ENCODE measurements at places on chromosomes 11 and 22. TPM values are rescaled to one million over a fixed set of nuclear protein-coding genes. Genes with fewer than 3 reads are reported as not detected.

DNA sequence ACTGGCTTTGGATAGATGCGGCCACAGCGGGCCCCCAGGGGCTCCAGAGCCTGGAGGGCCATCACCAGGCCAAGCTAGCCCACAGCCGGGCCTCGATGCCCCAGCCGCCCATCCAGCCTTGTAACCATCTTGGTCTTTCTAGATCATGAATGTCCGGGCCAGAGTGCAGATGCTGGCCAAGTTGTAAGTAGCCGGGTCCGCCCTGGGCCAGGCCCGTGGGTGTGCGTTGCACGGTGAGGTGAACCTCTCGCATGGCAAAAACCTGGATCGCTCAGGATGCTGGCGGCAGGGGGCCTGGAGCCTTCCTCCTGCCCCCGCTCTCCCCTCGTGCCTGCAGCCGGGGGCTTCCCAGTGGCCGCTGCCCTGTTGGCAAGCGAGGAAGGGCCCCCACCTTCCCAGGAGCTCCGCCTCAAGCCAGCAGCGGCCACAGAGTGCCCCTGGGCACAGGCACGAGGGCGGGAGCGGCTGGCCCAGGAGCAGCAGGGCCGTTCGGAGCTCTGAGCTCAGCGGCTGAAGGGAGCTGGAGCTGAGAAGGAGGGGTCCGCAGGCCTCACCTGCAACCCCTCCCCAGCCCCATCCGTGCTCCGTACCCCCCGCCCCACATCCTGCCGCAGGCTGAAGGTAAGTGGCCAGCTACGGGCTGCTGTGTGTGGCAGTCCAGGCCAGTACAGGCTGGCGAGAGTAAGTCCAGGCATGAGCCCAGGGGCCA is 10.9 kb upstream of the MRPL23 start:
- H3K27ac ChIP-seq = no peak overlapping the region
- no peaks in the 10 kb centered on the region for H3K36me3 ChIP-seq
- peak; percentile 29 for DNase-seq
- no peak overlapping the region for H3K4me3 ChIP-seq
- H3K27me3 ChIP-seq = no peaks in the 10 kb centered on the region

- H3K27ac ChIP-seq = no peak overlapping the region
- no peaks in the 10 kb centered on the region for H3K27me3 ChIP-seq
- H3K4me1 ChIP-seq = peaks cover 9% of the 10 kb centered on the region
- no peak for DNase-seq
Measured at GRCh38 chr11:128709402-128709801, 15.5 kb downstream of the FLI1 start.

DNA sequence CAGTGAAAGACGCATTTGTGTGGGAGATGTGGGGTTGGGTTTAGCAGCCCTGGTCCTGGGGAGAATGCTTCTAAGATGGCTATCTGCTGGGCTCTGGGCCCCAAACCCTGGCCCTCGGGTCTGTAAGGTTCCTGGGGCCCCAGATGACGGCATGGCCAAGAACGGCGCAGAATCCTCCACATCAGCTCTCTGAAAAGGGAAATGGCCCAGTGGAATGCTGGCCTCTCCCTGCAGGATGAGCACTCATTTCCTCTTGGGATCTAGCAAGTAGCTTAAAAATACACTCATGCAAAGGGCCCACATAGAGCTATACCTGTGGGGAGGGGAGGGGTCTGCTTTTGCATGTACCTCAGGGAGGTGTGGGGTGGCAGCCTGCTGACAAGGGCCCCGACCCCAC is 37.5 kb upstream of the LINC01488 start:
- H3K36me3 ChIP-seq = no peaks in the 10 kb centered on the region
- no peak for DNase-seq
- peak overlapping the region; percentile 88 for H3K27ac ChIP-seq
- H3K4me1 ChIP-seq = peaks cover 42% of the 10 kb centered on the region
- H3K4me3 ChIP-seq = peak overlapping the region; percentile 36
- no peaks in the 10 kb centered on the region for H3K27me3 ChIP-seq

GRCh38 chr11:3123761-3124733 is 41.1 kb downstream of the OSBPL5 start:
- H3K4me3 ChIP-seq = no peak overlapping the region
- DNase-seq = no peak
- no peaks in the 10 kb centered on the region for H3K36me3 ChIP-seq
- H3K27ac ChIP-seq = no peak overlapping the region
- no peaks in the 10 kb centered on the region for H3K4me1 ChIP-seq

GRCh38 chr11:81979448-81979847 is 754.2 kb downstream of the FAM181B start:
- no peak overlapping the region for H3K27ac ChIP-seq
- no peaks in the 10 kb centered on the region for H3K4me1 ChIP-seq
- H3K4me3 ChIP-seq = no peak overlapping the region
- H3K27me3 ChIP-seq = no peaks in the 10 kb centered on the region
- DNase-seq = no peak

DNA sequence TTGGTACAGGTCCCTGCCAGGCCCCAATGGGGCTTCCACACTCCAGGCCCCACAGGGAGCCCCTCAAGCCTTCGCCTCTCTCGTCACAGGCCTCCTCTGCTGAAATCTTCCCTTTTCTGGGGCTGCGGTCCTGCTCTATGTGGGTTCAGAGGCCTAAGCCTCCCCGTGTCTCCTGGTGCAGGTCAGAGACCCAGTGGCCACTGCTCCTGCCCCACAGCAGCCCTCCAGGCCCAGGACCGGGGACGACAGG is 5.9 kb upstream of the IFITM3 start:
- H3K27ac ChIP-seq = no peak overlapping the region
- H3K27me3 ChIP-seq = no peaks in the 10 kb centered on the region
- no peak for DNase-seq
- H3K36me3 ChIP-seq = no peaks in the 10 kb centered on the region
- no peak overlapping the region for H3K4me3 ChIP-seq

GRCh38 chr11:111403051-111403726 is 24.1 kb upstream of the POU2AF1 start:
- DNase-seq = no peak
- no peak overlapping the region for H3K27ac ChIP-seq
- H3K27me3 ChIP-seq = no peaks in the 10 kb centered on the region
- no peaks in the 10 kb centered on the region for H3K36me3 ChIP-seq
- no peak overlapping the region for H3K4me3 ChIP-seq
- no peaks in the 10 kb centered on the region for H3K4me1 ChIP-seq

GRCh38 chr11:111573821-111574249 is 28.4 kb upstream of the SIK2 start:
- H3K27ac ChIP-seq = no peak overlapping the region
- no peak overlapping the region for H3K4me3 ChIP-seq
- H3K36me3 ChIP-seq = no peaks in the 10 kb centered on the region
- peaks cover 17% of the 10 kb centered on the region for H3K4me1 ChIP-seq

- no peaks in the 10 kb centered on the region for H3K4me1 ChIP-seq
- DNase-seq = no peak
- H3K27ac ChIP-seq = no peak overlapping the region
- no peaks in the 10 kb centered on the region for H3K36me3 ChIP-seq
- no peaks in the 10 kb centered on the region for H3K27me3 ChIP-seq
- no peak overlapping the region for H3K4me3 ChIP-seq
Measured at GRCh38 chr22:49738006-49738405, 89.7 kb downstream of the BRD1 start.

- H3K27ac ChIP-seq = no peak overlapping the region
- no peaks in the 10 kb centered on the region for H3K36me3 ChIP-seq
- DNase-seq = no peak
- H3K27me3 ChIP-seq = no peaks in the 10 kb centered on the region
Measured at GRCh38 chr22:43031617-43032016, 16.7 kb upstream of the PACSIN2 start.

DNA sequence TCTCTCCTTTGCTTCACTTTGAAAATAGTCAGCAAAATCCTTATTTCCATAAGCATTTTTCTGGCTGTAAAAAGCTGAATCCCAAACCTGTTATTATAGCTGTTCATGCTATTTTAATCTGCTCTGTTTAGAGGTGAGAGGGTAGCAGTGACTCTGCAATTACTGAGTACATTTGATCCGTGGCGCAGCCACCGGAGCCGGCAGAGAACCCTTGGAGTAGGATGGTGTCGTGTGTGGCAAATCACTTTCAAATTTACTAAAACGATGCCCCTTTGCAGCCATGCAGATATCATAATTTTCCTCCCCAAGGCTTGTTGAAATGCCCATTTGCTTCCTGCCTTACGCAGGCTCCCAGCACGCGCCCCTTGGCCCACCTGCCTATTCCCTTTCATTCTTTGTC is 69.6 kb downstream of the ZBTB16 start:
- no peak overlapping the region for H3K27ac ChIP-seq
- no peaks in the 10 kb centered on the region for H3K4me1 ChIP-seq
- H3K4me3 ChIP-seq = no peak overlapping the region
- H3K27me3 ChIP-seq = no peaks in the 10 kb centered on the region
- DNase-seq = no peak
- no peaks in the 10 kb centered on the region for H3K36me3 ChIP-seq

GRCh38 chr11:85776951-85777602 is 33.9 kb downstream of the SYTL2 start:
- no peaks in the 10 kb centered on the region for H3K27me3 ChIP-seq
- H3K27ac ChIP-seq = peak overlapping the region; percentile 74
- no peak overlapping the region for H3K4me3 ChIP-seq
- no peaks in the 10 kb centered on the region for H3K36me3 ChIP-seq
- H3K4me1 ChIP-seq = peaks cover 84% of the 10 kb centered on the region

DNA sequence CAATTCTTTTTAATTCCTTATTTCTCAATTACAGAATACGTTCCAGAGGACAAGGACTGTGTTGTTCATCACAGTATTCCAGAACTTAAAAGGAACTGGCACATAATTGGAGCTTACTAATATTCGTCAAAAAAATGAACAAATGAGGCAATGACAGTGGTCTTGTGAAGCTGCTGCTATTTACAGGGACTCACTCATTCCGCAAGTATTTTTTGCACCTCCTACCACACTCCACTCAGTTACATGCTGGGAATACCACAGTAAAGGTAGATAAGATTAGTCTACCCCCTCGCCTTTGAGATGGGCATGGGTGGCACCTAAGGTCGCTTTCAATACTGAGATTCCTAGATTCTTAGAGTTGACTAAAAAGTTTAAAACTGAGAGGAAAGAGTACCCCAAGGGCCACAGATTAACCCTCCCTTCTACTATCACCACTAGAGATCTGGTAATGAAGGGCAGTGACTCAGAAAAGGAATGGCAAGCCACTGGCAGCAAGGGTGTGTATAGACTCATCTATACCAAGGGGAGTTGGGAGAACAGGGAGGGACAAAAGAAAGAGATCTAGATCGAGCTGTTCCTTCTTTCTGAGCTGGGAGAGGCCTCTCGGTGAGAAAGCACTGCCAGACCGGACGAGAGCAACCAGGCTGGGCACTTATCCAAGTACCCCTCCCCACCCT is 85.0 kb downstream of the RPL27A start:
- no peak overlapping the region for H3K27ac ChIP-seq
- H3K4me3 ChIP-seq = no peak overlapping the region
- no peak for DNase-seq
- no peaks in the 10 kb centered on the region for H3K27me3 ChIP-seq
- H3K36me3 ChIP-seq = peaks cover 1% of the 10 kb centered on the region

DNA sequence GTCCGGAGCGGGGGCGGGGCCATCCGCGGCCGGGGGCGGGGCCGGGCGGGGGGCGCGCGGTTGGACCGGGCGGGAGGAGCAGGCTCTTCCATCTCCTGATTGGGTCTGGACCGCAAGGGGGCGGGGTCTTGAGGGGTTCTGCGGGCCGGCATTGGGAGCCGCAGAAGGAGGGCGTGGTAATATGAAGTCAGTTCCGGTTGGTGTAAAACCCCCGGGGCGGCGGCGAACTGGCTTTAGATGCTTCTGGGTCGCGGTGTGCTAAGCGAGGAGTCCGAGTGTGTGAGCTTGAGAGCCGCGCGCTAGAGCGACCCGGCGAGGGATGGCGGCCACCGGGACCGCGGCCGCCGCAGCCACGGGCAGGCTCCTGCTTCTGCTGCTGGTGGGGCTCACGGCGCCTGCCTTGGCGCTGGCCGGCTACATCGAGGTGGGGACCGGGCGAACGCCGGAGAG is at the start of gene APLP2:
Gene APLP2, plus strand, starts transcription at position 236 of the 450 bp plus-strand sequence. Its CDS starts 84 bp downstream, at position 320.
- no peaks in the 10 kb centered on the region for H3K27me3 ChIP-seq
- H3K4me3 ChIP-seq = peak within 1 kb of the TSS; percentile 99
- peaks cover 41% of the 10 kb centered on the region for H3K4me1 ChIP-seq

GRCh38 chr22:20761536-20761935 is 12.4 kb upstream of the SERPIND1 start:
- H3K4me3 ChIP-seq = no peak overlapping the region
- no peaks in the 10 kb centered on the region for H3K36me3 ChIP-seq
- no peaks in the 10 kb centered on the region for H3K4me1 ChIP-seq

- no peak for DNase-seq
- peaks cover 45% of the 10 kb centered on the region for H3K4me1 ChIP-seq
- no peak overlapping the region for H3K4me3 ChIP-seq
- no peak overlapping the region for H3K27ac ChIP-seq
- no peaks in the 10 kb centered on the region for H3K27me3 ChIP-seq
Measured at GRCh38 chr11:96102664-96103078, 178.8 kb upstream of the MTMR2 start.

DNA sequence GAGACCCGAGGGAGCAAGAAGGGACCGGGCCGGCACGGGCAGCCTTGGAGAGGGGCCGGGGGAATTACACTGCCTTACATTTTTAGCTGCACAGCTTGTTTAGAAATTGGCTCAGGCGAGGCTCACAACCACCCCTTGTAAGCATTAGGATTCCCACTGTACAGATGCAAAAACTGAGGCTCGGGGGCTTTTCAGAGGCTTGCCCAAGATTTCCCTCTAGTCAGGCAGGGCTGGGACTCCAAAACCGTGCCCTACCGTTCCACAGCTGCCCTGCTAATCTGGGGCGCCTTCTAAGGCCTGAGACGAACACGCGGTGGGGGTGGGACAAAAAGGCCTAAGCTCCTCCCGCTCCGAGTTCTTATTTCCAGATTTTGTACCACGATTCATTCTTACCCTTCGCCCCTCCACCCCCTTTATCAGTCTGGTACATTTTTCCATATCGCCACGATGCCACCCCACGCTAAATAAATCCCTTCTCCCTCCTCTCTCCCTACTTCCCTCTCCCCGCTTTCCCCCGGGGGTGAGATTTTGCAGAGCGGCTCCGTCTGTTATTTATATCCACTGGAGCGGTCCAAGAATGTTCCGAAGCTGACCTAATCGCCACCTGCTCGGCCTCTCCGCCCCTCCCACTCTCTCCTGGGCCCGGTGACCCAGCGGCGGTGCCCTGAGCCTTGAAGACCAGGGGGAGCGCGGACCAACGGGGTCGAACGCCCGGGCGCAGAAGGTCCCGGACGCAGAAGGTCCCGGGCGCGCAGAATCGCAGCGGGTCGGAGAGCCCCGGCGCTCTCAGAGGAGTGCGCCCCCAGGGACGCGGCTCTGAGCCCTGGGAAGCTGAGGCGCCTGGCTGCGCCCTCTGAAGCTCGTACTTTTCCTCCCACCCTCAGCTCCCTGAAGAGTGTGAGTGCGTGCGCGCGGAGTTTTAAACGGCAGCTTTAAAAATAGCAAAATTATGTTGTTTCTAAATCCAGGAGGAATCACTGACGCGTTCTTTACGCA is 764 bp upstream of the PACSIN3 start:
- peaks cover 43% of the 10 kb centered on the region for H3K4me1 ChIP-seq
- no peaks in the 10 kb centered on the region for H3K36me3 ChIP-seq
- DNase-seq = peak; percentile 78
- no peaks in the 10 kb centered on the region for H3K27me3 ChIP-seq
- peak overlapping the region; percentile 74 for H3K4me3 ChIP-seq

The DEUP1 gene
- total RNA-seq = 0.25 TPM

The ARHGAP20 gene
- total RNA-seq = not detected

The MOGAT2 gene
- 0.39 TPM for total RNA-seq

The ASCL2 gene
- 32.5 TPM for total RNA-seq

The RAC2 gene
- 0.25 TPM for total RNA-seq

The OR8D1 gene
- total RNA-seq = not detected

The ETS1 gene
- total RNA-seq = 1.2 TPM

The PRR5 gene
- total RNA-seq = 74.8 TPM

The NPAS4 gene
- not detected for total RNA-seq

Data from Caco-2 (cell line).